SK-MEL-5 (cell line): ENCODE measurements at places on chromosomes 6 and 20.

DNA sequence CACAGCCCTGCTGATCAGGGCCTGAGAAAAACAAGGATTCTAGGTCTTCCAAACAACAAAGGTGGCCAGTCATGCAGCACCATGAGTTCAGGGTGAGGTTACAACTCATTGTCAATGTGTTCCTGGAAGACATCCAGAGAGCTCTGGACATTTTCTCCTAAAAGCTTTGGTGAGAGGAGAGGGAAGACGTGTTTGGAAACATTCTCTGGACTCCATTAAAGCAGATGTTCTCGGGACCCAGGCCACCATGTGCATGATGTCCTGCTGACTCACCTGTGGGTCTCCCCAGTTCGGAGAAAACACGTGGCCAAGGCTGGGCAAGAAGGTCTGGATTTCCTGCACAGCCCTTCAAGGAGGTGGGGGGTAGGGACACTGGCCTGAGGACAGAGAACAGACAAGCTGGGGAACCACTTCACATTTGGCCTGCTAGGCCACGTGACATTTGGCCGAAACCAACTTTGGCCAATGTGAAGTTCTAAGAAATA, 61.6 kb downstream of the KCNB1 start:
- peak; percentile 30 for DNase-seq

DNA sequence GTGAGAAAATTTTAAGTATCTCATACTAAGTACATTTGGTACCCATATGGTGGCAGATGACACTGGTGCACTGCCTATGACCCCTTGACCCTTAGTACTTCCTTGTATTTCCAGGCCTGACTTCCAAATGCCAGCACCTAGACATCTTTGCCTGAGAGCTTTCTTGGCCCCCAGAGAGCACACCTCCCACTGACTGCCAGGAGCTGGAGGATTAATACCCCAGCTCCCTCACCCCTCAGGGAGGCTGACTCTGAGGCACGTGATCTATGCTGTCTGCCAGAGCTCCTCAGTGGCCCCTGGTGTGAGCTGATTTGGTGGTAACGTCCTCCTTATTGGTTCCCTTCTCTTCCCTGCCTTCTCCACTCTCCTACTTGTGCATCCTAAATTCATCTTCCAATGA, 38.0 kb downstream of the BFSP1 start:
- no peak for DNase-seq

- DNase-seq: peak; percentile 86
Measured at GRCh38 chr6:156808287-156808686, 31.1 kb downstream of the ARID1B start.

GRCh38 chr6:72922401-72922800, 300.5 kb downstream of the KCNQ5 start:
- DNase-seq: no peak

GRCh38 chr6:44061375-44062104, 65.7 kb downstream of the MRPL14 start:
- DNase-seq: no peak

DNA sequence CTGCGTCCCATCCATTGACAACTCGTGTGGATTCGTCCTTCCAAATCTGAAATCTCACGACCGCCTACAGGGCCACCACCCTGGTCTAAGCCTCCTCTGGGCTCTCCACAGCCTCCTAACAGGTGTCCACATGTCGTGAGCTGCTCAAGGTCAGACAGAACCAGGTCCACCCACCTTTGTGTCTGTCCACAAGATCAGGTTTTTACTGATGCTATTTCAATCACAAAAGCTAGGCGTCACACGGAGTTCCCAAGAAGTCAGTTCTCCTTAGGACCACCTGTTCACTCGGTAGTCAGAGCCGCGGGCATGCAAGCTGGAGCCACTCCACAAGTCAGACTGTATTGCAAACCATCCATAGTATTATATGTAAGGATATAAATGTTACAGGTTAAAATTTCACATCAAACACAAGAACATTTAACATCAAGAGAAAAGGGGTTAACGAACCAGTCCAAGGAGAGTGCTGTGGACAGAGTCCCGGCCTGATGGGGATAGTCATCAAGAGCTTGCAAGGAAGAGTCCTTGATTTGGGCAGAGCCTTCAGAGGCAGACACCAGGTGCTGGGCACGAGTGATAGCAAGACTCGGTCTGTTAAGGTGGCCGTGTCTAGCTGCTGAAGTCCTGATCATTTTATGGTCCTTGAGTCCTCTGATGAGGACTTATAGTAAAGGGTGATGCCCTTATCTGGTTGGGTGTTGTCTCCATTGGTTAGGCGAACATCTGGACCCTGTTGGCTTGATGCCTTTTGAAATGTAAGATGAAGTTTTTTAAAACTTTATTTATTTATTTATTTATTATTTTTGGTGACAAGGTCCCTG, 731 bp upstream of the DNPH1 start:
- DNase-seq: no peak

- DNase-seq: no peak
Measured at GRCh38 chr6:145015739-145016558, 719.4 kb downstream of the EPM2A start.

DNA sequence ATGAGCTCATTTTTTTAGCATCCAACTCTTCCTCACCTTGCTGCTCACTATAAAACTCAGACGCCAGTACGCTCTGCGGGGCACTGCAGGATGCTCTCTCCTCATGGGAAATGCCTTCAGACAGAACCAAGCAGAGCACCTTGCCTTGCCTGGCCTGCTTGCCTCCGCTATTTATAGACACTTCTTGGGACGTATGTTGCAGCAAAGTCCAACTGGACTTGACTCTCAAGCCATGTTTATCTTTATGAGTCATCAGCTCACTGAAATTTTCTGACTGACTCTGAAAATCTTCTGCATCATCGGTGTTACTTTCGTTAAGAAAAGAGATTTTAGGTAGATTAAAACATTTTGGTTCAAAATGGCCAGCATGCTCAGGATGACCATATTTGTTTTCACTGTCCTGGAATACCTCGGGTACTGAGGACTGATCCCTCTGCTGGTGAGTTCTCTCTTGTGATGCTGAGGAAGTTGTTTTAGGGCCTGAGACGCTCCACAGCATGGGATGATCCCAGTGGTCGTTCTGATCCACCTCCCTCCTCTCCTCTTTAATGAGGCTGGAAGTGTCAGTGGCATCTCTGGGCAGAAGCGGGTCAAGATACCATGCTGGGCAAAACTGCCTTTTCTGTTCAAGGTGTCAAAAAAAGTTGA, 204.5 kb downstream of the KIF16B start:
- DNase-seq: no peak

GRCh38 chr6:102197211-102197610, 803.7 kb downstream of the GRIK2 start:
- no peak for DNase-seq

DNA sequence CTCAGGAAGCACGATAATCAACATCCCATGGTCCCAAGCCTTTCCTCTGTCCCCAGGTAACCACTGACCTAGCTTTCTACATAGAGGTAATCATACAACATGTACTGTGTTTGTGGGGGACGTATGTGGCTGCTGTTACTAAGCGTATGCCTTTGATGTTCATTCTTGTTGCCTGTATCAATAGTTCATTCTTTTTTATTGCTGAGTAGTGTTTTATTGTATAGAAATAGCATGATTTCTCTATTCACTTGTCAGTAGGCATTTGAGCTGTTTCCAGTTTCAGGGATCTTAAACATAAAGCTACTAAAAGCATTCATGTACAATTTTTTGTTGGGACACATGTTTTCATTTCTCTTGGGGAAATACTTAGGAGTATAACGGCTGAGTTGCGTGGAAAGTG, 185.4 kb downstream of the PACRG start:
- DNase-seq: no peak

- no peak for DNase-seq
Measured at GRCh38 chr6:150478656-150479545, 110.1 kb downstream of the IYD start.

GRCh38 chr6:81455641-81456040, 296.8 kb downstream of the TENT5A start:
- DNase-seq: no peak

GRCh38 chr6:84768442-84769174, 4.2 kb upstream of the TBX18 start:
- peak; percentile 17 for DNase-seq

DNA sequence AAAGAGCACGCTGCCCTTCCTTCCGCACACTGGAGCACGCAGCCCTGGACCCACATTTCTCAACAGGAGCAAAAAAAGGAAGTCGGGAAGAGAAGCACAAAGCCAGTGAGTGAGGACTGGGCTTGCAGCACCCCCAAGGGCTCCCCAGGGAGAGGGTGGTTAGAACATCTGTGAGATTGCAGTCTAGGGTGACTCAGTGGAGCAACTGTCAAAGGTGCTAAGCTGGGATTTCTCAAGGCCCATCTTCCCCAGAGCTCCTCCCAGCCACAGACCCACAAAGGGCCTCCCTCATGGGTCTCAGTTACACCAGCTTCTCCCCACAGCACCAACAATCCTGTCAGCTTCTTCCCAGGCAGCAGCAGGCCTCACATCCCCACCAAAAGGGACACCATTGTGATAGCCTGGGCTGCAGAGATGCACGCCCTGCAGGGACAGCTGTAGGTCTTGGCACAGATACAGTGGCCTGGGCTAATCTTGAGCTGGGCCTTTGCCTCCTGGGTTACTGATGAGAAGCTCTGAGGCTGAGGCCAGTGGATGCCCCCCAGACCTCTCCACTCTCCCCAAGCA, 39.6 kb upstream of the CD93 start:
- DNase-seq: no peak

GRCh38 chr20:46354920-46355654, 46.8 kb upstream of the CDH22 start:
- no peak for DNase-seq

- no peak for DNase-seq
Measured at GRCh38 chr6:100809346-100809745, 71.8 kb downstream of the ASCC3 start.

DNA sequence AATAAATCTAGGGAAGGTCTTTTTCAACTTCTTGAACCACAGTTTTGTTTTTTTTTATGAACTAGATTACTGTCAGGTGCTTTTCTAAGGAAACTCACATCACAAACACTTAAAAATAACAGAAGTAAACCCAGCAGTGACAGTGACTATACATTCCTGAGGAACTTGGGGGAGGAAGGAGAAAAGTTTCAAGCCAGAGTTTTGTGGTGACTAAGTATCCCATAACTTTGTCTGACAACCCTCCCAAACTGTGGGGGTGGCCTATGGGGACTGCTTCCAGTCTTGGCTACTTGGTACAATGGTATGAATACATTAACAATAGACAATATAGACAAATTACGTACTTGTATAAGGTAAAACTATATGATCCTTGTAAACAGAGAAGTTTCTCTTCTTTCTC, 202.5 kb upstream of the MAN1A1 start:
- DNase-seq: no peak

GRCh38 chr6:125264476-125264875, 37.3 kb downstream of the HDDC2 start:
- DNase-seq: no peak

- no peak for DNase-seq
Measured at GRCh38 chr6:3396503-3397180, 60.2 kb downstream of the SLC22A23 start.

DNA sequence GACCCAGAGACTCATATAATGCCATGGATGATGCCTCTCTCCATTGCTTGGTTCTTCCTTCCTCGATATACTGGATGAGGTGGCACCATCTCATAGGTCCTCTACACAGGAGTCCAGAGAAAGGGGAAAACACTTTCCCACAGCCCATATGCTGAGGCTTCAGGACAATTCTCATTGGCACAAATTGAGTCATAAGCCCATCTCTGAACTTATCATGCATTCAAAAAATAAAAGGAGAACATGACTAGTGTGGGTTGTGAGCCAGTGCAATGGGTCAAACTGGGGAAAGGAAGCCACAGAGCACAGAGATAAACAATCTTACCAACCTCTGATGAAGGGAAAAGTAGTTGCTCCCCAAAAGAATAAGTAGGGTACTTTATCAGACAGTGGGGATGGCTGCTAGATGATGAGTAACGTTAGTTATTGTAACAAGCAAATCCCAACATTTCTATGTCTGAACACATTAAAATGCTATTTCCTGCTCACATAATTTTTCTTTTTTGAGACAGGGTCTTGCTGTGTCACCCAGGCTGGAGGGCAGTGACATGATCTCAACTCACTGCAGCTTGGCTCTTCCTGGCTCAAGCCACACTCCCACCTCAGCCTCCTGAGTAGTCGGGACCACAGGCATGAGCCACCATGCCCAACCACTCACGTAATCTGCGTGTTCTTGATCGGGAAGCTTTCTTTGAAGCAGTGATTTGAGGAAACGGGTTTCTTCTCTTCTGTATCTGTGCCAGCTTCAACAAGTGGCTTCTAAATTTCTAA, 27.0 kb downstream of the SOD2 start:
- DNase-seq: no peak

DNA sequence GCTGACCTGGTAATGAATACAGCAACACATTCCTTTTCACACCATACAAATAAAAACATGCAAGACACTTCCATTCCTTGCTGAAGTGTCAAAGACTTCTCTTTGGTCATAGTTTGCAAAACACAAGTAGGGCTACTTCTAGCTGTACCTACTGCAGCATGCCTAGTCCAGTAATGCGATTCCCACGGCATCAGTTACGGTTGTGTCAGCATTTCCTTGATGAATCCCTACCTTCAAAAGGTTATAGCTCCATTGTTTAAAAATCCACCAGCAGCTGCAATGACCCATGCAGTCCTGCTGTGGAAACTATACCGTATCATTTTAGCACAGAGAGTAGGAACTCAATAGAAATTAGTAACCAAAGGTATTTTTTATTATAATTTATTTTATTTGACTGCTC, 1371.5 kb downstream of the EPHA7 start:
- no peak for DNase-seq

DNA sequence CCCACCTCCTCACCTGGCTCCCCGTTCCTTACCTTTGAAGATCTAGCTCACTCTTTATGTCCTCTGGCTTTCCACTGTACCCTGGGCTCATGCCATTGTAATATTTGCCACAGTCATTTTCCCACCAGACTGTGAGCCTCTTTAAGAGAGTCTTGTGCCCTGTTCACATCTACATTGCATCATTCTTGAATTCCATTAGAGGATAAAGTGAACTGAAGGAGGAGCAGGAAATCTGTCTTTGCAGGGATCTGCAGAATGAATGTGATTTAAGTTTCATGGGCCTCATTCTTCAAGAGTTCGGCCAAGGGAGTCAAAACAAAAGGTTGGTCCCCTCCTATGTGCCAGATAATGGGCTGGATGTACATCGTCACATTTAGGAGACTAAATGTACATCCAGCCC, 272.6 kb upstream of the CITED2 start:
- DNase-seq: no peak

GRCh38 chr6:36840432-36841403, 1.5 kb upstream of the CPNE5 start:
- DNase-seq: no peak

DNA sequence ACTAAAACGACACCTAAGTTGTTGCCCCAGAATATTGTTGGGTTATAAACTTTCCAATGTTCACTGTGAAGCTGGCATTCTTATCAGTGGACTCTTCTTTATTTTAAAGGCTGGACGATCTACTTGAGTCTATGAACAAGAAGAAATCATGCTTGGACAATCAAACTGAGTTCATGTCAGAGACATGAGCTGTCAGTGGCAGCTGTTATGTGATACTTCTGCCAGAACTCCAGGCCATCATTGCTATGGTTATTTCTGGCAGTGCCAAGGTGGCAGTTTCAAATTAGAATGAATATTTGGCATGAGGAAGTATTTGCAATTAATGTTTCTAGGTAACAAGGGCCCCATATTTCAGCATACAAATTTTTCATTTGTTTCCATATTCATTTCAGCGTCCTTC, 417.3 kb downstream of the LMBRD1 start:
- no peak for DNase-seq
